NCI-H1436 (cell line): ENCODE measurements at places on chromosomes 12 and 14.

DNA sequence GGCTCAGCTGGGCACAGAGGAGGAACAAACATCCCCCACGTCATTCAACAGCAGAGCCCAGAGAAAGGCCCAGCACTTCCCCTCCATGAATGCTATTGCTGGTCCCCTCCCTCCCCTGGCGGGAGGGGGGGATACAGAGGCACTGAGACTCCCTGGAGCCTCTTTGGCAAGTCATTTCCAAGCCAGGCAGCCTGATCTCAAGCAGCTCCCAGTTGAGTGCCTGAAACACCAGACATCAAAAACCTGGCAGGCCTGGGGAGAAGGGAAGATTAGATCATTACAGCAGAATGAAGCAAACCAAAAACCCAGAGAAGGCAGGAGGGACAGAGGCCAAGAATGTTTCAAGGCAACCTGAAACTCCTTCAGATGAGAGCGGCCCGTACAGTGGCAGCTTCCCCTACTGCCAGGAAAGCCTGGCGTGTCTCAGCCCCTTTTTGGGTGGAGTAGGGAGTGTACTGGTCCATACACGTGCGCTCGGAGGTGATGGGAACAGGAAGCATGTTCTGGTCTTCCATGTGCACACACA lies 92.1 kb downstream of the LRRC74A start:
- peak; percentile 48 for DNase-seq

DNA sequence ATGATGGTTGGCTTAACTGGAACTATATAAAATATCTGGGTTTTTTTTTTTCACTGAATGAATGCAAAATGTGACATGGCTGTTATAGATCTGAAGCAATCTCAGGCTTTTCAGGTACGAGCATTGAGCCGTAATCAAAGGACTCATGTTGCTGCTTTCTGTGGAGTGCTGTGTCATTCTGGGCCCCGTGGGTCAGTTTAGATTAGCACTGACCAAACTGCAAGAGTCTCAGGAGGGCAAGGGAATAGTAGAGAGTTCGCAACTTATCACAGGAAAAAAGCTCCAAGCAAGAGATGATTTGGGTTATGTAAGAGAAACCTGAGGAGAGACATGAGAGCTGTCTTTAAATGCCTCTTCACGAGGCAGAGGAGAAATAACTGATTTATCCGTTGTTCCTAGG lies 59.1 kb downstream of the UBR7 start:
- DNase-seq: no peak

- no peak for DNase-seq
Measured at GRCh38 chr12:4496145-4496838, 42.4 kb upstream of the RAD51AP1 start.

DNA sequence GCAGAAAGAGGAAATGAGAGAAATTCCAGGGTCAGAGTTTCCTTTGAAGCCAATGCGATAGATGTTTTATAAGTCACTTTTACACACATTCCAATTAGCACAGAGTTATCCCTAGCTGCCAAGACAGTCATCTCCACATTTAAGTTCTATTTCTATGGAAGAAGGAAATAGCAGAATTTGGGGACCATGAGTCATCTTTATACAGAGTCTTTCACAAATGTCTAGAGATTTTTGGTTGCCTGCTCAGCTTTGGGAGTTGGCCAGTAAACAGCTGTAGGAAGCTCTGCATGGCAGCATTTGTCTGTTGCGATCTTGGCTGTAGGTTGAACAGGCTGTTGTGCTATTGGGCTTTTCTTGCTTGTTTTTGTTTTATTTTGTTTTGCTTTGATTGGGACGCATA lies 884.3 kb downstream of the GALC start:
- DNase-seq: no peak

- no peak for DNase-seq
Measured at GRCh38 chr12:107058190-107058589, 35.2 kb downstream of the CRY1 start.

- DNase-seq: no peak
Measured at GRCh38 chr12:95730457-95730856, 60.1 kb downstream of the NTN4 start.

DNA sequence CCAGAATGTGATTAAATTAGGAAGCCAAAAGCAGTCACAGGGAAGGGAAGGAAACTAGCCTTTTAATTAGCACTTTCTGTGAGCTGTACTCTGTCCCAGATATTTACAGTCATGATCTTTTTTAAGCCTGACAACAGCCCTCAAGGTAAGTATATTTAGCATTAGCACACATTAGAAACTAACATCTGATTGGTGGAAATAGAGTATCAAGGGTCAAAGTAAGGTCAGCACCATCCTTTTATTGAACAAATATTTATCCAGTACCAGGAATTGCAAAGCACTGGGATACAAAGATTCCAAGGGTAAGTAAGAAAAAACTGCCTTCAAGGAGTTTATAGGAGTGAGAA lies 28.2 kb downstream of the RPGRIP1 start:
- no peak for DNase-seq

- DNase-seq: peak; percentile 49
Measured at GRCh38 chr12:53065975-53066931, 12.9 kb downstream of the SPRYD3 start.

DNA sequence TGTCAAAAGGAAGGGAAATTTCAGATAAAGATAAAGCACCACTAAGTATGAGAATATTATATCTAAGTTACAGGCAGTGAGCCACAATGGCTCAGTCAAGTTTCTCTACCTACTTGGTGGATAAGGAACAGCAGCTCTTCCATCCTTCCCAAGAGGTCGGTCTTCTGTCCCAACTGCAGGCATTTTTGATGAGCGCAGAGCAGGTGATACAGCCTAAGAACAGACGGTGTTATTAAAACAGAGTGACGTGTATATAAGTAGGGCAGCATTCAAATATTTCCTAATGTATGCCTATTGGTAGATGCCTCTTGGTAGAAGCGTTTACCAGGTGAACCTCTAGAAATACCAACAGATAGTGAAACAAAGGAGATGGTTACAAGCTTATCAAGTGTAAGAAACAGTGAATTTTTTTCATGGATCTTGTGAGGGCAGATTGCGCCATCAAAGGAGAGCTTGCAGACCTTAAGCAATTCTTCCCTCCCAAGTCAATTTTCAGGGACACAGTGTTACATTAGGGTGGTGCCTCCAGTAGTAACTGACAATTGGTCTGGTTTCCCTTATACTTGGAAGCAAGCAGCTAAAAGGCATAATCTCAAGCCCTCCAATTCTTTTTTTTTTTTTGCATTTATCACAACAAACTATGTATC lies 274.5 kb downstream of the MED13L start:
- no peak for DNase-seq
